ENCODE measurements at places on chromosomes 12 and 14.
A peak's percentile ranks its signal among the peaks of the same experiment; 100 is the strongest.

- DNase-seq = no peak
Observed at GRCh38 chr12:12599750-12600643, 11.7 kb upstream of the CREBL2 start.

GRCh38 chr14:33435911-33436689, 497.4 kb downstream of the NPAS3 start:
- no peak for DNase-seq

- no peak for DNase-seq
Observed at GRCh38 chr14:46300765-46301164, 350.8 kb downstream of the RPL10L start.

DNA sequence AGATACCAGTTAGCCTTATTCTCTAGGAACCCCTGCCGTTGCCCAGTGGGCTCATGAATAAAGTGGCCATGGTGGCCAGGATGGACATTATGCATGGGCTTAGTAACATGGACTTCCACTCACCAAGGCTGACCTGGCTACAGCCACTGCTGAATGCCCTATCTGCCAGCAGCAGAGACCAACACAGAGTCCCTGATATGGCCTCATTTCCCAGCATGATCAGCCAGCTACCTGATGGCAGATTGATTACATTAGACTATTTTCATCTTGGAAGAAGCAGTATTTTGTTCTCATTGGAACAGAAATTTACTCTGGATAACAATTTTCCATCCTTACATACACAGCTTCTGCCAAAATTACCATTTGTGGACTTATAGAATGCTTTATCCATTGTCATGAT, 16.2 kb upstream of the LPCAT3 start:
- no peak for DNase-seq

GRCh38 chr14:100203962-100204834, 34.7 kb upstream of the YY1 start:
- DNase-seq = peak; percentile 59

GRCh38 chr12:89185889-89186288, 166.4 kb downstream of the DUSP6 start:
- no peak for DNase-seq

DNA sequence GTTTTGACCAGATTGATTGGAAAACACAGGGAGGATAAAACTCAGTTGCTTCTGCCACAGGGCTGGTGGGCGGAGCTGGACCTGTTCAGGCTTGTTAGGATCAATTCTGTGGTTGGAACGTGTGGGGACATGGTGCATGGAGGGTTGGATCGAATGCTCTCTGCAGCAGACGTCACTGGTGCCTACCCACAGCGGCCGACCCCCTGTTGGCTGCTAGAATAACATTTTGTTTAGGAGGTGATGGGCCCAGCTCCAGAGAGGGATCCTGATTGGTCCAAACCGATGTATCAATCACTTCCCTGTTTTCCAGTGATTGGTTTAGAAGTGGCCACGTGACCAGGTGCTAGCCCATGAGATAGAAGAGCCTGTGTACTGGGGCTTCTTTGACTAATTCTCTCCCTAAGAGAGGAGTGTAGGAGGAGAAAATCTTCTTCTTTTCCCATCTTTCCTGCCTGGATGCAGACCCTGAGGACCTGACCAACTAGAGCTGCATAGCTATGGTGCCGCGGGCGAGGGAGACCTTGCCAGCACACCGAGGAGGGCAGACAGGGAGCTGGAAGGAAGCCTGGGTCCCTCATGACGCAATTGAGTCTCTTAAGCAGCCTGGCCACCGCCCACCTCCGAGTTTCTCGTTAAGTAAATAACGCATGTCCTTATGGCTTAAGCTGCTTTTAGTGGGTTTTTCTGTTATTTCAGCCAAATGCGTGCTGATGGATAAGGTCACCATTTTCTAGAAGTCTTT, 163.5 kb downstream of the AACS start:
- no peak for DNase-seq

DNA sequence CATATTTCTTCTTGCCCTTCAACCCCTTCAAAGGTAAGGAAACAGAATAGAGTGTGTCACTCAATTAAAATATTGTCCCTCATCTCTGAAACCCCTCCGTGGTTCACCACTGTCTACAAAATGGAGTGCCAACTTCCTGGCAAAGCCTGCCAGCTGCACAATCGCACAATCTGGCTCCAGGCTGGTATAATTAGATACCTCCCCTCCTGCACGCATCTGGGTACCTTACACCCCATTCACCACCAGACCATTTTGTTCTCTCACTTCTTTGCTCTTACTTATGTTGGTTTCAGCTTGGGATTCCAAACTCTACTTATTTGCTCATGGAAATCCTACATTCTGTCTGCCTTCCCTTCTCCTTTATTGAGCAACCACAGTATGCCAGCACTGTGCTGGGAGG, 314.9 kb downstream of the NUAK1 start:
- no peak for DNase-seq

GRCh38 chr14:94914191-94914590, 144.3 kb upstream of the GSC start:
- DNase-seq = no peak

DNA sequence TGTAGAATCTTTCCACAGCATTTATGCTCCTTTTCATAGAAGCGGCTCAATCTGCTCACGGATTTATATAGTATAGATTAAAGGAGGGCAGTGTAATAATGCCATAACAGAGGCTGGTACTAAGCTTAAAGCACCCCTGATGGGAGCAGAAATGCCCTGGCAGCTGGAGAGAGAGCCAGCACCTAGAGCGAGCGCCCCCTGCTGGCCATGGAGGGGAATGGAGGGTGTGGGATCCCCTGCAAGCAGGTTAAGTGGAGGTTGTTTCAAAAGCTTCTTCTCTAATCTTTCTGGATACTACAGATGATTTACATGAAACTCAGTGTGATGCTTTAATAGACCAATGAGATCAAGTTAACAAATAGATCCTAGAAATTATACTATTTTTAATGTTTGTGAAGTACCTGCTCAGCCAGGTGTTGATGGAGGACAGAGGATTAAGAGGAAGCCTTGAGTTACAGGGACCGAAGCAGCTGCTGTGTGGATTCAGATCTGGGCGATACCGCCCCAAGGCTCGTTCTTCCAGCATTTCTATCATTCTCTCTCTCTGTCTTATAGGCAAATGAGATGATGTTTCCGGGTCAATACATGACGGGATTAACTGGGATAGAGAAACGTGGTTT, 1519.3 kb upstream of the TMEM132C start:
- peak; percentile 42 for DNase-seq

GRCh38 chr12:59927032-59927431, 331.2 kb downstream of the SLC16A7 start:
- no peak for DNase-seq

- DNase-seq = no peak
Observed at GRCh38 chr12:43896496-43896895, 60.6 kb downstream of the TMEM117 start.

DNA sequence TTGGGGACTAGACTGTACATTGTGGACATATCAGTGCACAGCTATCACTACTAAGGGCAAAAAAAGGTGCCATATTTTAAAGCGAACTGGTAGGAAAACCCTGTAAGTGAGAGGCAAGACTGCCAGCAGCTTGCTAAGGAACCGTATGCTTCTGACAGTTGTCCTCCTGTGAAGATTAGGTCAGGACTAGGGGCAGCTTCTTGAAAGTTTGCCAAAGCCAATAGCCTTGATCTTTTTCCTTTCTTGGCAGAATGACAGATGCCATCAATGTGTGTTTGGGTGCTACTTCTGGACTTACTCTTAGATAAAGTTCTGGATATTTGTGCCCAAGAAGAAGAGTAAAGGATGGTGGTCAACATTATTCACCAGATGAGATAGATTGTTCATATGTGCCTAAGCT, 7.4 kb downstream of the DAAM1 start:
- no peak for DNase-seq

- no peak for DNase-seq
Observed at GRCh38 chr14:85344847-85345570, 184.9 kb upstream of the FLRT2 start.

DNA sequence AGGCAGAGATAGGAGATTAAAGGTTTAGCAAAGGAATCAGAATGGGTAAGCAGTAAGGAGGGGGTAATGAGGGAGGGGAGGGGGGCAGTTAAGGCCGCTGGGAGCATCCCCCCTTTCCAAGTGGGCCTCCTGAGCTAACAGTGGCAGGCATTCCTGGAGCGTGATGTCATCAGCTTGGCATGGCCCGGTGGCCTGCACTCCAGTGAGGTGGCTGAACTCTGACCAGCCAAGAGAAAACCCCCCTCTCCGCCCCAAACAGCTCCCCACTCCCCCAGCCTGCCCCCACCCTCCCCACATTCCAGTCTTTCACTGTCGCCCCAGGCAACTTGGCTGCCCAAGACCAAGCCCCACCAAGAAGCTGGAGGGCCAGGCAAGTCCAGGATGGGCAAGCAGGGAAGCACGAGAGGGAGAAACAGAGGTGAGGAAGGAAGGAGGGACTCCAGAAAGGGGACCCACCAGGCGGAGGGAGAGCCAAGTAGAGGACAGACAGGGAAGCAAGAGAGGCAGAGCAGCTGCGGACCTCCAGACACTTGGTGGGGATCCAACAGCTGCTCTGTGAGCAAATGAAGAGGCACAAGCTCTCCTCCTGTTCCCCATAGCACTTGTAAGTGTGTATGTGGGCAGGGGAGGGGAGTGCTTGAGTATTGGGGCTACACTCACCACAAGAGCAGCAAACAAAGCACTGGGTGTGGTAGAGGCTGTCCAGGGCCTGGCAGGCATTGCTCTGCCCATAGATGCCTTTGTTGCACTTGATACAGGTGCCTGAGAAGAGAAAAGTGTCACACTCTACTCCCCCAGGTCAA, 4.5 kb downstream of the AJUBA start:
- DNase-seq = peak; percentile 85

DNA sequence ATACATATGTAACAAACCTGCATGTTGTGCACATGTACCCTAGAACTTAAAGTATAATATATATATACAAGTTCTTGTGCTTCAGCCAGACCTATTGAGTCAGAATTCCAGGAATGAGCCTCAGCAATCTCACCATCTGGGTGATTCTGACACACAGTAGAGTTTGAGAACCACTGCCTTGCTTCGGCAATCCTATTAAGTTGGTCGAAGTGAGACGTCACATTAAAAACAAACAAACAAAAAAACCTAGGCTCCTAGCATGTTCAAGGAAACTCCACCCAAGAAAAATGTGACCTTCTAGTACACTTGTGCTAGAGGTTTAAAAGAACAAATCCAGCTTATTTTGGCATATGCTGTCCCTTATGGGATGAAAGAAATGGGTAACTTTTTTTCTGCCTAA, 115.8 kb downstream of the SINHCAF start:
- DNase-seq = no peak

- peak; percentile 78 for DNase-seq
Observed at GRCh38 chr12:114403690-114404066, 2.3 kb downstream of the TBX5 start.

Measured in upper lobe of left lung (tissue), 6 donors.